NCI-H1417 treated with DMSO at 0.1 percent for 48 hours (cell line): ENCODE measurements at places on chromosomes 11 and 22.

DNA sequence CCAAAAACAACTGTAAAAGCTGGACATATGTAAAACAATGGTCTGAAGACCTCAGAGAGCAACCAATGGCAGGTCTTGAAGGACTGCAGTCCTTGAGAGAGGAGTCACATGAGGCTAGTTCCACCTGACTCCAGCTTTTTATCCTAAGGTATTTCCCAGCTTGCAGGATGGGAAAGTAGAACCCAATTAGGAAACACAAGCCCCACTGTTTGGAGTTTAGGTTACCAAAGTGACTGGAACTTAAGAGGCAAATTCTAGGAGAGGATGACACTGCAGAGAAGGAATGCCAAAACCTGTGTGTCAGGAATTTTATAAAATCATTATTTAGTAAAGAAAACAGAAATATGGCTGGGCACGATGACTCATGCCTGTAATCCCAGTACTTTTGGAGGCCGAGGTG, 18.4 kb downstream of the OR2AT4 start:
- DNase-seq: no peak

DNA sequence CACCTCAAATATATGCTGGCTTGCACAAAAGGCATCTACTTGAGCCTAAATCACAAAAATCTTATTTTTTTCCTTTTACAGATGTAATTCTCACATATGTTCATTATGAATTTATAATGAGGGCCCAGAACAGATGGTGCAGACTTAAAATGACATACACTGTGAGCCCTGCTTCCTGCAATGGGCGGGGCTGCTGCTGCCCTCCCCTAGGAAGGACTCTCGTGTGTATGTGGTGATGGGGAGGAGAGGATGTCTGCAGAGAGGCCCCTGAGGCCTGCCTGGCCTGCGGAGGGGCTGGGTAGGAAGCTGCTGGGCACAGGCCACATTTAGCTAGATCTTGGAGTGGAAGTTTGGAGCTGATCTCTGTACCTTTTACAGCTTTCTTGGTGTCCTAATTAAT, 233.4 kb upstream of the KIRREL3 start:
- DNase-seq: no peak

DNA sequence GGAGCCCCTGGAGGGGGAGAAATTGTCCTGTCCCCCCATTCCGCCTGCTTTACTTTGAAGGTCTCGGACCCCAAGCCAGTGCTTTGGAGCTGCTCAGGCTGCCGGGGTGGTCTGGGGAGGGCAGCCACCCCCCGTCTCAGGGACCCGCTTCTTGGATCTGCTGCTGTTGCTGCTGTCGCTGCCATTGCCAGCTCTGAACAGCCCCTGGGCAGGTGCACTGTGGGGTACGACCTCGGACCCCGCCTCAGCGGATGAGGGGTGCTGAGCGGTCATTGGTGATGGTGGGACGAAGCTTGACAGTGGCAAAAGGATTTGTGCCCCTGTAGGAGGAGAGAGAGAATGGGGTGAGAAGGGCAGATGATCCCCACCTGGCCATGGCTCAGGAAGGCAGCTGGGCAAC, 1.1 kb upstream of the SLC16A8 start:
- no peak for DNase-seq

DNA sequence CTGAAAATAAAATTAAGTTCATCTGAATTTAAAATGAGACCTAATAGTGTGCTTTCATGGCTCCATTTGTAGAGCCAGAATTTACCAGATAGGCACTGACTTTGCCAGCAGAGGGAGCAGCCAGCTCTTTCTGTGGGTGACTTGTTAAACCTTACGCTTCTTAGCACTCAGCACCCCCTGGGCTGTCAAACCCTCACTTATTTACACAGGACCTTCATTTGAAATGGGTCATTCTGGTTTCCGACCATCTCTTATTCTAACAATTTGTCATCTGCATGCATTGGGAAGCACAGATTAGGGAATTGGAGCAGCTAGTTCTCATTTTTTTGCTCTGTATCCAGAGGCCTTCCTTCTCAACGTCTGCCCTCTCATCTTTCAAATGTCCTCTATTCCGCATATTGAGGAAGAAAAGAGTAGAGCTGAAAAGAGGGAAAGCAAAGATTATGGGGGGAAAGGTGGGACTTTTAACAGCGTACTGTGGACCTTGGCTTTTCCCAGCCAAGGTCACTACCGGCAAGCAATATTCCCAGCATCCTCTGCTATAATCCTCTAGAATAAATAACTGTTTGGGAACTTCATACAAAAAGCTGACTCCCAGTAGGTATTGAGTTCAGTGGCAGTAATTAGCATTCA, 3.1 kb downstream of the ASRGL1 start:
- DNase-seq: no peak
